IMR-90 (cell line): ENCODE measurements at places on chromosomes 11 and 22.

DNA sequence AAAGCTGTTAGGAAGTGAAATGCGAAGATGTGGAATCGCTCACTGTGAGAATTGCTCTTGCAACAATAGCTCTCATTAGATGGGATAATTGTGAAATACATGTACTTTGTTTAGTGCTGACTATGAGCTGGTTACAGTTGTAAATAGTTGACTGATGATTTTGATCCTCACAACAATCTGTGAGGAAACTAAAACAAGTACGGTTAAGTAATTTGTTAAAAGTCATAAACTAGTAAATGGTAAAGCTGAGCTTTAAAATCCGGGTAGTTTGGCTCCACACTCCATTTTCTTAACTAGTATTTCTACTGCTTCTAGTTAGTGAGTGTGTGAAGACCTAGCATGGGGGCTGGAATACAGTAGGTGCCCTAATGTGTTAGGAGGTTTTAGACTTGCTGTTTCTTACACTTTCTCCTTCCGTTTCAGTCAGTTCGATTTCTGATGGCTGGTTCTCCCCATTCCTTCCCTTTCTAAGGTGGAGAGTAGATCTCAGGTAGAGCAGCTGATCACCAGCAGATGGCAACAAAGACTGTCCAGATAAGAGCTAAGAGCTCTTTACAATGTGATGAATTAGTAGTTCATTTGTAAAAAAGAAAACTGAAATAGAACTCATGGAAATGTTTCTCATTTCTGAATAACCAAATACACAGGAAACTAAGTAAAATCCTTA is 16.3 kb upstream of the CYP2R1 start:
- peak; percentile 34 for DNase-seq

GRCh38 chr11:82315093-82315492 is 418.6 kb downstream of the FAM181B start:
- DNase-seq = no peak

GRCh38 chr11:120431633-120432032 is 79.9 kb upstream of the GRIK4 start:
- DNase-seq = peak; percentile 72

- no peak for DNase-seq
These were observed 87.2 kb downstream of the BTBD10 start for GRCh38 chr11:13375798-13376197.

GRCh38 chr11:109267293-109268095 is 154.5 kb upstream of the C11orf87 start:
- no peak for DNase-seq
